HTR-8/SVneo (cell line): ENCODE measurements at places on chromosomes 12 and 14.

DNA sequence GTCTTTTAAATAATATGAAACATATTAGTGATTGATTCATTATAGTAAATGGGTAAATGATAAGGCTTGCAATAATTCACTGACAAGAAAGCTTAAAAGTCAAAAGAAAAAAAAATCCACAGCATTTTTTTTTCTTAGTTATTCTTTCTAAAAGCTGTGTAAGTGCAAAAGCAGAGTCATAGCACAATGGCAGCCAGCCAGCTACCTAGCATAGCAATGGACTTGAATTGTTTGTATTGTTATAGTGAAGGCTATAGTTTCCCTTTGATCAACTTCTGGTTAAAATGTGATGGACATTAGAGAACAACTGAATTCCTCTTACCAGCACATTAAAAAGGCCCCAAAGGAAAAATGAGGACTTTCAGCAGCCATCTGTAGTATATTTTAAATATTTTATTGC is 232.1 kb downstream of the NAV3 start:
- DNase-seq = no peak

GRCh38 chr14:35549551-35549950 is 15.6 kb downstream of the INSM2 start:
- no peak for DNase-seq

- no peak for DNase-seq
These were observed 15.6 kb downstream of the CEP170B start for GRCh38 chr14:104880584-104881210.

DNA sequence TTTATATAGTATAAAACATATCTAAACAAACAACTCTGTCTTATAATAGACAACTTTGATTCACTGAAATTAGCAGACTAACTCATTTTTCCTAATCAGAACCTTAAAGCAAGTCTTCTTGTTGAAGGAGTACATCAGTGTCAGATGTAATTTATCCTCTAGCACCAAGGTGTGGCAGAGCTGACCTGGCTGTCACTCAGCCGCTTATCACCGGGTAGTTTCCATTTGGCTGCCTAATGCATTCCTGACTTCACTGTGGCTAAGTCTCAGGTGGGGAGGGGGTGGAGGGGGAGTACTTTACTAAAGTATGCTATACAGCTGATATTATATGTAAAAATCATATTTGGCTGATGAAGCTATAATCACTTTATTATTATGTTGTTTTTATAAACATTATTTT is 339.9 kb upstream of the RGS6 start:
- no peak for DNase-seq

- DNase-seq = no peak
These were observed 212.8 kb upstream of the BMP4 start for GRCh38 chr14:54169254-54169924.

- no peak for DNase-seq
These were observed 83.4 kb downstream of the ADCK1 start for GRCh38 chr14:77883131-77883846.

DNA sequence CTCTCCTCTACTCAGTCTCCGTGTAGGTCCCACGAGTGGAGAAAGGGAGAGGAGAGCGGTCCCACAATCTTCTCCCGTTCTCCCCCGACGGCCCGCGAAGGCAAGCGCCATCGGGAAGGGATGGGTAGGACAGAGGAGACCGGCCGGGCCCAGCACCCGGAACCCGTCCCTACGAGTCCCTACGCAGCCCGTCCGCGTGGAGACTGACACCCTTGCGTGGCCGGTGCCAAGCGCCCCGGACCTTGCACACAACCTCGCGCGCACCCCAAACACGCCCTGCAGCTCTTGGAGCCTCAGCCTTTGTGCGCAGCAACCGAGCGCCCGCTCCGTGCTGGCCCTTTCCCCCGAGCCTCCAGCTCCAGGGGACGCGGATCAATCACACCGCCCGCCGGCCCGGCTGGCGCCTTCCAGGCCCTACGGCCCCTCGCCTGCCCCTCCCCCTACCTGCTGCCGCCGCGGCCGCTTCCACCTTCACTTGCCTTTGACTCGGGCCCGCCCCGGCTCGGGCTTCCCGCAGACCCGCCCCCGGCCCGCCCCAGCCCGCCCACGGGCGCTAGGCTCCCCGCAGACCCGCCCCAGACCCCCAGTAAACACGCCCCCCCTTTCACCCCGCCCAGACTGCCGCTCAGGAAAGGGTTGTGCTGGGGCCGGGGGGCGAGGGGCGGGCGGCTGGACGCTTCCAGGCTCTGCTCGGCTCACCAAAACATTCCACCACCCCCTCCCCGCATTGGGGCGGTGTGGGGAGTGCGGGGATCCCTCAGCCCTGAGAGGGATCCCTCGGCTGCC is at the start of gene NDRG2:
NDRG2 (minus strand) TSS at position 477 of the 786 bp plus-strand sequence. CDS start 1,746 bp downstream, outside the sequence.
- DNase-seq = peak; percentile 63

DNA sequence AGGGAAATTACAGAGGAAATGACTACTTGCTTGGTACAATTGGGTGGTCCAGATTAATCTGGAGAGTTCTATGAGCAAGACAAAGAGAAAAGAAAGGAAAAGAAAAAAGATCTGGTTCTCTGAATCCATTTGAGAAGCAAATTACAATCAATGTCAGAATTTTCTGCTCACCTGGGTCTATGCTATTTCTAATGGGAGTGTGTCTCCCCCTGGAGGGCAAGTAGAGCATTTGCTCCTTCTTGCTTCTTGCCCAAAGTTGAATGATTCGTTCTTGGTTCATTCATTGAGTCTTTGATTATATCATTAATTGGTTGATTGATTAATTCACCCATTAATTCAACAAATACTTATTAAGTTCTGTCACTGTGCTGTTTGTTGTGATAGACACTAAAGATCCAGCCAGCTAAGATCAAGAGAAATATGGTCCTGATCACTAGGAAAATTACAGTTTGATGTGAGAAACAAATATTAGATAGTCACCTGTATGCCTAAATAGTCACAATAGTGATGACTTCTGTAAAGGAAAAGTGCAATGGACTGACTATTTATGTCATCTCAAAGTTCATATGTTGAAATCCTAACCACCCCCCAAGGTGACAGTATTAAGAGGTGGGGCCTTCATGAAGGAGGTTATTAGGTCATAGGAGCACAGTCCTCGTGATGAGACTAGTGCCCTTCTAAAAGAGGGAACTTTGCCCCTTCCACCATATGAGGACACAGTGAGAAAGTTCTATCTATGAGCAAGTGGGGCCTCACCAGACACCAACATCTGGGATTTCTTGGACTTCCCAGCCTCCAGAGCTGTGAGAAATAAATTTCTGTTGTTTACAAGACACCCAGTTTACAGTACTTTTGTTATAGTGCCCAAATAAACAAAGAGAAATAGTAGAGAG is 8.0 kb upstream of the ASB8 start:
- peak; percentile 53 for DNase-seq

DNA sequence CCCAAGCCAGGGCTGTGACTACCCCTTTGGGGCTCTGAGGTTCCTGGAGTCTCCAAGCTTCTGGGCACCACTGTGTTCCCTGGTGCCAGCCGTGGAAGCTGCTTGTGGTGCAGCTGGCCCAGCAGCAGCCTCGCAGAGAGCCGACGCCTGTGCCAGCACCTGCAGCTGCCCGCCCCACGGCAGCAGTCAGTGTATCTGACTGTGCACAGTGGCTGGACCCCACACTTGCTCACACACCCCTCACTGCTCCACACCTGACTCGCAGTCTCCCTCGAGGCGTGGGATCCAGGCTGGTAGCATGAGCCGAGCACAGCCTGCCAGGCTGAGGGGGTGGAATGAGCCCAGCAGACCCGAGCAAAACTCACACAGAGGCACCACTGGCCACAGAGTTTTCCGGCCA is 325.2 kb downstream of the PCNX1 start:
- no peak for DNase-seq

GRCh38 chr12:123237646-123238329 is 4.6 kb downstream of the MTRFR start:
- DNase-seq = peak; percentile 51

DNA sequence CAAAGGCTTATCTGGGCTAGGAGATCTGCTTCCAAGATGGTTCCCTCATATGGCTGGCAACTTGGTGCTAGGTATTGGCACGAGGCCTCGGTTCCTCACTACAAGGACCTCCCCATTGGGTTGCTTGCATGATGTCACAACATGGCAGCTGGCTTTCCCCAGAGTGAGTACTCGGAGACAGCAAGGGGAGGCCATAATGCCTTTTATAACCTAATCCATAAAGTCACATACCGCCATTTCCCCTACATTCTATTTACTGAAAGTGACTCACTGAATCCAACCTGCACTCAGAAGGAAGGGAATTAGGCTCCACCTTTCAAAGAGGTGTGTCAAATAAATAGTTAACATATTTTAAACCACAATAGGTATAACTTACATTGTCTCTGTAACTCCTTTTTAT is 130.9 kb downstream of the SAMD4A start:
- DNase-seq = no peak

GRCh38 chr14:87181288-87181687 is 811.7 kb downstream of the GALC start:
- no peak for DNase-seq

DNA sequence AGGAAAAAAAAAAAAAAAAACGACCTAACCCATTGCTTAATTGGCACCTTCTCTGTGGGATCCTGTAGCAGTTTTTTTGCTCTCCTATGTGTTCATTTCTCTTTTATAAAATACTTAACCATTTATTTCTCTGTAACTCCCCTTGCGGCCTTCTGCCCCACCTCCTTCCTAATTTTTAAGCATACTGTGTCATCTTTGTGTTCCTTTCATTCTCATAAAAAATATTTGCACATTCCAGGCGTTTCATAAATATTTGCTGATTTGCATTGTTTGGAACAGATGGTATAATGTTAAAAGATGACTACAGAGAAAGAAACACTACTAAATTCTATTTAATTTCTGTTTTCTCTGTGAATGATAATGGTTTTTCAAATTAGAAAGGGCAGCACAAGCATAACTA is 77.9 kb downstream of the NPAS3 start:
- no peak for DNase-seq

- DNase-seq = no peak
These were observed 68.0 kb upstream of the IFNG-AS1 start for GRCh38 chr12:67921286-67921685.

- no peak for DNase-seq
These were observed 149.4 kb upstream of the HIF1A start for GRCh38 chr14:61545726-61546455.

DNA sequence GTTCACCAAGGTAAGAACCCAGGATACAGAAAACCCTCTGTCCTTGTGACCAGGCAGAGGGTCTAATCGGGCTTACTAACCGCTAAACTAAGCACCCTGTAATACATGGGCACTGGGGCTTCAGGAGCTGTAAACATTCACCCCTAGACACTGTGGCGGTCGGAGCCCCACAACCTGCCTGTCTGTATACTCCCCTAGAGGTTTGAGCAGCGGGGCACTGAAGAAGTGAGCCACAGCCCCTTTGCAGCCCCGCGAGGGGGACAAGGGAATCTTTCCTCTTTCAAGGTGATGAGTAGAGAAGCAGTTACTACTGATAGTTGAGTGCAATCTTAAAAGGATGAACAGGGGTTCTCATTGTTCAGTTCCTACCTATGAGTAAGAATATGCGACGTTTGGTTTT is 397.2 kb downstream of the AEBP2 start:
- DNase-seq = no peak

DNA sequence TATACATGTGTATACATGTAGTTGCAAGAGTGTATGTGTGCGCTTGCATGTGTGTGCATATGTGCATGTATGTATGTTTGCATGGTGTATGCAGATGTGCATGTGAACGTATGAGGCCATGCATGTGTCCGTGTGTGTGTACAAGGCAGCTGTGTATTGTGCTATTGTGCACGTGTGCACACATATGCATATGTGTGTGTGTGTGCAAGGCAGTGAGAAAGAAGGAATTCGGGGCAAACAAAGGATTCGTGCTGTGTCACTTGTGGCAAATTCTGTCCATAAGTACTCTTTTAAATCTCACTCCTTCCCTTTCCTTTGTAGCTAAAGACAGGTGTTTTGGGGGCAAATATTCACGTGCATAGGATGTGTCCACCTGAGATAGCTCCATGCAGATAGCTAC is 227.1 kb downstream of the VRK1 start:
- no peak for DNase-seq

DNA sequence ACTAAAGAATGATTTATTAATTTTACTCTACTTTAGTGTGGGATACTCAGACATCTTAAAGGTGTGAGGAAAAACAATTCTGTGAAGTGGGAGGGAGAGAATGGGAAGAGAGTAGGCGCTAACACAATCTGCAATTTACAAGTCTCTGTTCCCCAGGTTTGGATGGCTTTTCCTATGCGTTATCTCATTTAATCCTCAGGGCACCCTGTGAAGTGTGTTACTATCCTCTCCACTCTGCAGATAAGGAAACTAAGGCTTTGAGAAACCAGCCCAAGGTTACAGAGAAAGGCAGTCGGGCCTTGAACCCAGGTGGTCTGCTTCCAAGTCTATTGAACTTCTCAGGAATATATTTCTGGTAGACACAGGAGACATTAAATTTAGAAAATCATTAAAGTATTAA is 36.2 kb upstream of the TUBA1C start:
- DNase-seq = no peak

DNA sequence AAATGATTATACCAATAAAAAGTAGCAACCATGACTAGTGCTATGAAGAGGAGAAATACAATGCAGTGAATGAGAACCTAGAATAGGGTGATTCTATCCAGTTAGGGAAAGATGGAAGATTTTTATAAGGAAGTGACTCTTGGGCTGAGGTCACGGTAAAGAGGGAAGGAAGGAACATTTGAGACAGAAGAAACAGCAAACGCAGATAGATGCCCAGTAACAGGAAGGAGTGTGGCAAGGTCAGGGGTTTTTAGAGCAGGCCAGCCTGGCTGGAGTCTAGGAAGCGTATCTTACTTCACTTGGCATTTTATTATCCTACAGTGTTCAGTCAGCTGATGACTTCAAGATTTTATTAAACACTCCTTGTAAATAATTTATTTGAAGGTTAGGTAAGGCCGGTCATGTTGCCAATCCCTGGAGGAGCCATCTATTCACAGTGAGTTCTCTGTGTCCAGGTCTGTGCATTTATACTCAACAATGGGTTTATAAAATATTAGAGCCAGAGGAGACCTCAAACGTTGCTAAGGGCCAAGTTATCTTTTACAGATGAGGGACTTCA is 170.6 kb downstream of the PRKCH start:
- no peak for DNase-seq

DNA sequence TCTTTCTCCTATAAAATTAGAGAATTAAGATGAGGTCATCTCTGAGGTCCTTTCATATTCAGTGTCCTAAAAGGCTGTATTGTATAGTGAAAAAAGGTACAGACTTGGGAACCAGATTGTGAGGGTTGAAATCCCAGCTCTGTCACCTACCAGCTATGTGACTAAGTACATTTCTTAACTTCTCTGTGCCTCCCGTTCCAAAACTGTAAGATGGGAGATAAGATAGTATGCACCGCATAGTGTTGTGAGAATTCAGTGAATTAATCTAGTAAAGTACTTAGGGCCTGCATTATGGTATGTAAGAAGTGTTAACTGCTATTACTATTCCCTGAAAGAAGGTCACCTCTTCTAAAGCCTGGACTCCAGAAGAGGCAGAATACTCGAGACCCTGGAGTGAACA is 60.6 kb downstream of the GNG2 start:
- DNase-seq = no peak
